ENCODE measurements at places on chromosomes 4 and X.

- DNase-seq: no peak
Measured at GRCh38 chr4:89425023-89425422, 117.4 kb upstream of the GPRIN3 start.

GRCh38 chrX:144681501-144681900, 565.8 kb upstream of the SPANXN1 start:
- DNase-seq: no peak

DNA sequence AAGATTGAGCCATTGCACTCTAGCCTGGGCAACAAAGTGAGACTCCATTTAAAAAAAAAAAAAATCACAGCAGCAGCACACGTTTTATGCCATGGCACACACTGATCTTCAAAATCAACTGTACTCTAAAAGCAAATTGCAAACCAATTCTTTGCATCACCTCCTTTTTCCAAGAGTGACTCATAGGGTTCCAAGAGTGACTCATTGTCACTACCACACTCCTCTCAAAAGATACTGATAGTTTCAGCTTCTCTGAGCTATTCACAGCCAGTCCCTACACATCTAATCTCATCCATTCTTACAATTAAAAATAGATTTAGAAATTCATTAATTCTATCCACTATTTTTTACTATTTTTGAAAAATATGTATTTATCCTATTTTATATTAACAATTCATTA, 1494.9 kb upstream of the AGA start:
- DNase-seq: no peak

GRCh38 chr4:163367651-163368050, 24.0 kb downstream of the NPY5R start:
- no peak for DNase-seq

- DNase-seq: no peak
Measured at GRCh38 chrX:115387327-115387726, 97.8 kb downstream of the LUZP4 start.

DNA sequence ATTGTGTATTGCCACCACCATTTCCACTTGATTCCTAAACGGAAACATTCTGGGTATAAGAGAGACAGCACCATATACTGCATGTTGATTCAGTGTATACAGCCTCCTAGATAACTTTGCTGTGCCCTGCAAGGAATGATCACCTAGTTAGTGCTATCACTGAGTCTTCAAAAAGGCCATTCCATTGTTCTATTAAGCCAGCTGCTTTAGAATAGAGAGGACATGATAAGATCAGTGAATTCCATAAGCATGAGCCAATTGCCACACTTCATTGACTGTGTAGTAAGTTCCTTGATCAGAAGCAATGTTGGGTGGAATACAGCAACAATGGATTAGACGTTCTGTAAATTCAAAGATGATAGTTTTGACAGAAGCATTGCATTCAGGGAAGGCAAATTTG, 1047.3 kb downstream of the PCDH18 start:
- no peak for DNase-seq

DNA sequence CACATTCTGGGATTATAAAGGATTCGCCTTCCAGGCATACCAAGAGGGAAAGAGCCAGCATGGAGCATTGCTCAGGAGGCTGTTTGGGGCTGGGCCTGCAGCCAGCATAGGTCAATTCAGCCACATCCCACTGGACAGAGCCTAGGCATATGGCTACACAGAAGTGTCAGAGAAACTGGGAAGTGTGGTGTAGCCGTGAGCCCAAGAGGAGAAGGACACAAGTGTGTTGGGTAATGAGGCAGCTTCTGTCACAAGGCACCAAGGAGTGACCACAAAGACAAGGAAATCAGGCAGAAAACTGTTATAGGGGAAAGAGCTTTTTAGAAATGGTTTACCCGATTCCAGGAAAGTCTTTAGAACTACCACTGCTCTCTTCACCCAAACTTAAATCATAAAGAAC, 178.6 kb upstream of the TBL1X start:
- no peak for DNase-seq

DNA sequence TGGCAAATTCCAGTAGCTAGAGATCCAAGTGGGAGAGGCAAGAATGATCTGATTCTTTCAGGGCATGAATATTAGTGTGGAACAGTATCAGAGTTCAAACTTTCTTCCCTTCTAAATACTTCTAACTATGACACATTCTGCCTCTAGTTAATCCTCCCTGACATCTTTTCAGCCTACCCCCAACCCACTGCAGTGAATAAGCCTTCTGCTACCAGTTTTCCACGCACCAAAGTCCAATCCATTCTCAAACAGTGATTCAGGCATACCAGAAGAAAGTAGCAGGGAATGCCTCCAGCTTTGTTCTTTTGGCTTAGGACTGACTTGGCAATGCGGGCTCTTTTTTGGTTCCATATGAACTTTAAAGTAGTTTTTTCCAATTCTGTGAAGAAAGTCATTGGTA, 155.4 kb upstream of the FTHL17 start:
- no peak for DNase-seq

DNA sequence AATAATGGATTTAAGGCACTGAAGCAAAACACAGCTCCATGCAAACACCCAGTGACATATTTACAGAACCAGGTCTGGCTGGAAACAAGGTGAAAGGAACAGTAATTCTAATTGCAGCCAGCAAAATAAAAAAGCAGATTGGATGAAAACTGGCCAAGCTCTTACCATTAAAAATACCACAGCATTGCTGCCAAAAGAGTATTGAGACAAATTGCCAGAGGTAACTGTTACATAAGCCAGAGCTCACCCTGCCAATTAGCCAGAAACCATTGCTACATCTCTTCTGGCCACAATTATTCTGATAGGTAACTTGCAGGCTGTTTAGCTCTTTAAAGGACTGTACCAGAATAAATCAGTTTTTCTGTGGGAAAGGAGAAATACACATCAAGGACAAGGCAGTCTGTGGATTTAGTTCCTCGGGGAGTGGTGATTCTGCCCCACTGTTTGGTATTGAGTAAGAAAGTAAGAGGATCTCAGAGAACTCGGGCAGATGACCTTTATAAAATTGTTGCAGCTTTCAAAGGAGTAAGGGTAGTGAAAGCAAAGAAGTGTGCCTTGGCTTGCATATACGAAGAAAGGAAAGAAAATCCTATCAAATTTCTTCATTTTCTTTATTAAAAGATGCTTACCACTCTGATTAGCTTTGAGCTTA, 369.5 kb downstream of the PPP3CA start:
- DNase-seq: no peak

- no peak for DNase-seq
Measured at GRCh38 chr4:41590591-41590990, 52.6 kb downstream of the LIMCH1 start.

DNA sequence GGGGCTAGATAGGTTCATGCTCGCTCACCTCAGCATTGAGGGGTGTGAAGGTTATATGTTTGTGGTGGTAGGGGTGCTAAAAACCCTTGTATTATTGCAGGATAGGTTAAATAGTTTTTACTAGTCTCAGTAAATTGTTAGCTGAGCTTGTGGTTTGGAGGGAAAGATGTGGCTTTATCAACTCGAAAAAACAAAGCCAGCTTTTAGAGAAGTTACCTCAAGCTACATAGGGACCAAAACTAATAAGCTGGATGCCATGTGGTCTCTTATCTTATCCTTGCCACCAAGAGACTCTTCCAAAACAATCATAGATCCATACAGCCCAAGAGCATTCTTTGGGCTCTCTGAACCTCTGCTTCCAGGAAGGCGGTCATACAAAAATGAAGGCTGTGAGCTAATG, 29.2 kb downstream of the MSN start:
- no peak for DNase-seq

DNA sequence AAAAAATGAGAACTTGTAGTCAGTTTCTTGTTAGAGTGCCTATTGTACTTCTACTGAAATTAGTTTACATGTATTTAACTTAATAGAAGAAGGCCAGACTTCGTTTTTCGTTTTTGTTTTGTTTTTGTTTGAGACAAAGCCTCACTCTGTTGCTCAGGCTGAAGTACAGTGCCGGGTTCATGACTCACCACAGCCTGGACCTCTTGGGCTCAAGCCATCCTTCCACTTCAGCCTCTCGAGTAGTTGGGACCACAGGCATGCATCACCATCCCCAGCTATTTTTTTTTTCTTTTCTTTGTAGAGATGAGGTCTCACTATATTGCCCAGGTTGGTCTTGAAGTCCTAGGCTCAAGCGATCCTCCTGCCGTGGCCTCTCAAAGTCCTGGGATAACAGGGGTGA, 793.9 kb downstream of the ADGRL3 start:
- DNase-seq: no peak

- no peak for DNase-seq
Measured at GRCh38 chr4:162234595-162234994, 70.8 kb upstream of the FSTL5 start.

DNA sequence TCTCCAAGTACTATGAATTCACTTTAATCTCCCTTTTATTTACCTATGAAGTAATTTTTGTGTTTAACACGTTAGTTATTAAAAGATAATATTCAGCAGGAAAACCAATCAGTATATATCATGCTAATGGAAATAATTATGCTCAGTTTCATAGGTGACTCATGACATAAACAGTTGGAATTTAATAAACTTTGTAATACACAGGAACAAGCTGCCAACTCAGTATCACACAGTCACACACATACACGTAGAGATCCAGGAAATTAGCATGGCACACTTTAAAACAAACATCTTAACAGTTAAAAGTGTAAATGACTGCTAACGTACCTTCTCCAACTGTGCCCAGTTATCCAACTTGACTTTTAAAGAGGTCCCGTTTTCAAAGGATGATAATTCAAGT, 2.3 kb downstream of the SPATA4 start:
- DNase-seq: no peak

DNA sequence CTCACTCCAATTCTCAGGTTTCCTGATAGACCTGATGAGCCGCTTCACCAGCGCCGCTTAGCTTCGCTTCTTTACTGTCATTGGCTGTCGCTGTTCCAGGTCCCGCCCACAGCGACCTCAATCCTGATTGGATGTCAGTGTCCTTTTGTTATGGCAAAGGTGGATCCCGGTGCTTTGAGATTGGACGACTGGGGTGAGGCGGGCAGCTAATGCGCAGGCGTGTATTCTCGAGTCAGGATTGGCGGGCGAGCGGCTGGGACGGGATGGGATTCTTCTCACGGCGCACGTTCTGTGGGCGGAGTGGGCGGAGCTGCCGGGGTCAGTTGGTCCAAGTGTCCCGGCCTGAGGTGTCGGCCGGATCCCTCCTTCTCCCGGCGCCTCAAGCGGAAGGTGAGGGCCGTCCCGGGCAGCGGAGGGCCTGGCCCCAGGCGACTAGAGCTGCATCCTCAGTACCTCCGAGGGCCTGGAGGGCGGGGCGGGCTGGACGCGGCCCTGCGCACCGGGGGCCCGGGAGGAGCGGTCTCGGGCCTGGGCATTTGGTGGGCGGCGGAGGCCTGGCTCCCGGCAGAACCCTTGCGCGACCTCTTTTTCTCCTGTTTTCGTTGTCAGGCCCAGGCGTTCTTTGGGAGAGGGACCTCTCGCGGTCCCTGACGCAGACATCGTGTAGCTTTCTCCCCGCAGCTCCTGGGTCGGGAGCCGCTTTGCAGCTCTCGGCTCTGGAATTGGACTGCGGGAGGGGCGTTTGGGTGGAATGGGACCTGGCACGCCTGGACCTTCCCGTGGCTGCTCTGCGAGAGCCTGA, at the start of gene SCOC:
TSS of gene SCOC (plus strand) at position 319 of the 802 bp plus-strand sequence. CDS start 5,525 bp downstream, outside the sequence.
- peak; percentile 88 for DNase-seq

DNA sequence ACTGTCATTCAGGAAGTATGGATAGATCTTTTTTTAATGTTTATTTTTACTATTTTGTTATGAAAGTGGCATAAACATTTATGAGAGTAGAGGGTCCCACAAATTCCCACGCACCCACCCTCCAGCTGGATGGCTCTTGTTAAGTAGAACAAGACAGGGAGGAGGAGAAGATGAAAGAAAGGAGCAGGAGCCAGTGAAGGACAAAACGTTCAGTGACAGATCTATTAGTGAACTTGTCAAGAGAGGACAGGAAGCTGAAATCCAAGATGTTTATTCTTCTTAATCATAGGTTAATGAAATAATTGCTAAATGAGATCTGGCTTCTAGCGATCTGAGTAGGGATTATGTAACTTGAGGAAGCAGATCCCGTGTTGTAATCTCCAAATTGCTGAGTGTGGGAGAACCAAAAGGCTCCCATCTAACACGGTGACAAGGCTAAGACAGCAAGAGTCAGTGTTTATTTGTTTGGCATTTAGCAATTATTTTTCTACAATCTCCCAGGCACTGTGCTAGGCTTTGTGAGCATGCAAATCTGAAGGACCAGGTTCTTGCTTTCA, 162.5 kb downstream of the SHROOM3 start:
- DNase-seq: no peak

GRCh38 chrX:7318661-7319060, 170.7 kb upstream of the PUDP start:
- DNase-seq: no peak

DNA sequence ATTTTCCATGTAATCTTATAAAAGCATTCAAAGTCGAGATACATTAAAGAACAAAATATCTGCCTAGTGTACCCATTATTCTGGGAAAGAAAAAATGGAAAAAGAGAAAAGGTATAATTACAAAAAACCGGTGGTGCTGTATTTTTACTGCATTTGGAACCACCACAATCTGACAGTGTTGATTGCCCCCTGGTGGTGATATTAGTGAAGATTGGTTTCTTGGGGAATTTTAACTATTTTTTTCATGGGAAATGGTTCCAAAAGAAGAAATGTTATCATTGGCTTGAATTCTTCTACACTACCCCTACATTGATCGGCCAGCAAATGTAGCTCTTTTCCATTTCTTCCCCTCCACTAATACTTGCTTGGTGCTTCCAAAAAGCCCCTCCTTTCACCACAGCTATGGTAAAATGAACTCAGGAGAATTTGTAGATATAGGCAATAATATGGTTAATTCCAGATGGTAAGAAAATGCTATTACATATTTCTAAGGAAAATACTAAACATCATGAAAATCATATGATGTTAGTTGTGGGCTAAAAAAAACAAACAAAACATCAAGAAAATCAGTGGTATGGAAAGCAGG, 50.0 kb downstream of the COX18 start:
- no peak for DNase-seq

- DNase-seq: no peak
Measured at GRCh38 chr4:162706632-162707031, 460.1 kb downstream of the NAF1 start.

GRCh38 chr4:70925418-70925817, 23.2 kb downstream of the MOB1B start:
- no peak for DNase-seq

- DNase-seq: no peak
Measured at GRCh38 chr4:57214654-57215411, 104.6 kb upstream of the IGFBP7 start.

DNA sequence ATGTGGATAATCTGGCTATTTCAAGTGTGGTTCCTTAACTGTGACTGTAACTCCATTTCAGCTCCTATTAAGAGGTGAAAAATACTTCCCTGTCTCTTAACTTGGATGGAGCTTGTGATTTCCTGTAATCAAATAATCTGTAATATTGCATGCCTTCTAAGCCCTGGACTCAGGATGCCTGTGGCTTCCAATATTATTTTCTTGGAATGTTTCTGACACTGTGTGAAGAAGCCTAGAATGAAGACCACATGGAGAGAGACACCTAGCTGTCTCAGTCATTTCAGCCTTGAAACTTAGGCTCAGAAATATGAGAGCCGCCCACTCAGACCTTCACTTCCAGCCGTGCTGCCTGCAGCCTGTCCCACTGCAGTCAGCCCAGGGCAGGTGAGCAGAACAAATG, 544.3 kb downstream of the TRIML1 start:
- no peak for DNase-seq

GRCh38 chrX:149909324-149910177, 19.8 kb upstream of the HSFX4 start:
- DNase-seq: no peak

- DNase-seq: no peak
Measured at GRCh38 chr4:29467044-29467717, 1253.0 kb upstream of the PCDH7 start.

- DNase-seq: no peak
Measured at GRCh38 chr4:118388606-118389005, 35.8 kb upstream of the PRSS12 start.

Data from T-helper 17 cell (primary cell).